ENCODE measurements at places on chromosomes 6 and 20.

DNA sequence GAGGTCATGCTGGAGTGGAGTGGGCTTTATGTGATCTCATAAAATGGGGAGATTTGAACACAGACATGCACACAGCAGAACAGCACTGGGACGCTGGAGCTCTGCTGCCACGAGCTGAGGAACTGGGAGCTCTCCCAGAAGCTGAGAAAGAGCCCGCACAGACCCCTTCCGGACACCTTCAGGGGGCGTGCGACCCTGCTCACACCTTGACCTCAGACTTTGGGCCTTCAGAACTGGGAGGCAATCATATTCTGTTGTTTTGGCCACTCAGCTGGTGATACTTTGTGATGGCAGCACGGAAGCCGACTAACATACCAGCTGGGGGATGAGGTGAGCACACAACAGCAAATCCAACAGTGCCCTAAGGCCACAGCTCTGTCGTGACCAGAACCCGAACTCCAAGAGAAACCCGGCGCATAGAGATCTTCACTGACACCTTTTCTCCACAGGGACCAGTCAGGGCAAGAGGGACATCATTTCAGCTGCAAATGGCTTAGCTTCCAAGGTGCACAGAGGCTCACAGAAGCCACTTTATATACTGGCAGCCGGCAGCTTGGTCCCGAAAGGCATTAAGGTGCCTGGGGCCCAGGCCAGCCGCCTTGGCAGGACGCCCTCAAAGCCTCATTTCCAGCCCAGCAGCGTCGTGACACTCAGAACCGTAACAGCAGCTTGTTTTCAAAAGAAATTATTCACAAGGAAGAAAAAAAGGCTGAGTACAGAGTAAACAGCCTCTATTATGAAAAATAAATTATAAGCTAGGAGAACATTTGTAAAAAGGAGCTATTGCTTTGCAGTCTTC, 89.3 kb downstream of the RNASET2 start:
- DNase-seq = no peak

GRCh38 chr6:105112577-105112976, 67.2 kb downstream of the POPDC3 start:
- DNase-seq = no peak

DNA sequence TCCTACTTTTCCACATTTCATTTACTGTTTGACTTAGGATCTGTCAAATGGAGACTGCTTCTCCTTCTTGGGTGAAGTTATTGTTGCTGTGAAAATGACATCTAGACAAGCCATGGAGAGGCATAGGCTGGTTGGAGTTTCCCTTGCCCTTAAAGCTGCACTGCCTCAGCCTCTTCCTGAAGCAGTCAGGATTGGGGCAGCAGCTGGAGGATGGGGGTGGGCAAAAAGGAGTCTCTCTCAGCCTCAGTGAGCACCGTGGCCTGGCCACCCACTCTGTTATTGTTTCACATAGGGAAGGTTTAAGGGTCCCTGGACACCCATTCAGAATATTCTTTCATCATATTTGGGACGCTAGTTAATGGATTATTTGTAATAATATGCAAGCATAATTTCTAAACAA, 7.7 kb upstream of the ZBTB24 start:
- DNase-seq = no peak

GRCh38 chr6:133431031-133431430, 189.9 kb downstream of the EYA4 start:
- DNase-seq = no peak

GRCh38 chr20:41141153-41141815, 3.9 kb downstream of the PLCG1 start:
- no peak for DNase-seq

- no peak for DNase-seq
Measured at GRCh38 chr20:25402583-25402982, 4.9 kb upstream of the GINS1 start.

GRCh38 chr6:20403766-20404640, 2.3 kb downstream of the E2F3 start:
- DNase-seq = peak; percentile 72

DNA sequence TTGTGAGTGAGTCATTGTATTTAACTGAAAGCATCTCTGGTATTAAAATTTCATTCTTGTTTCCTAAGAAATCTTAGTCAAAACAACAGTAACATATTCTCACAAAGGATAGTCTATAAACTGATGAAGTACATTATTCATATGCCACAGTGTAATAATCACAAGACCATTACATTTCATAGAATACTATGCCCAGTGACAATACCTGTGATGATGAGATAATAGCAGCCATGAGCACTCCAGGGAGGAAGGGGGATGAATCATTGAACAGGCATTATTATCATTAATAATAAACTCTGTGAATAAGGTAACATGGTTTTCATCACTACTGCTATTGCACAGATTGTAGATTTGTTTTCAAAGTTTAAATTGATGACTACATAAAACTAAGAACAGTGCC, 667.9 kb downstream of the EPM2A start:
- DNase-seq = no peak

- no peak for DNase-seq
Measured at GRCh38 chr6:100657678-100658330, 193.1 kb upstream of the SIM1 start.

DNA sequence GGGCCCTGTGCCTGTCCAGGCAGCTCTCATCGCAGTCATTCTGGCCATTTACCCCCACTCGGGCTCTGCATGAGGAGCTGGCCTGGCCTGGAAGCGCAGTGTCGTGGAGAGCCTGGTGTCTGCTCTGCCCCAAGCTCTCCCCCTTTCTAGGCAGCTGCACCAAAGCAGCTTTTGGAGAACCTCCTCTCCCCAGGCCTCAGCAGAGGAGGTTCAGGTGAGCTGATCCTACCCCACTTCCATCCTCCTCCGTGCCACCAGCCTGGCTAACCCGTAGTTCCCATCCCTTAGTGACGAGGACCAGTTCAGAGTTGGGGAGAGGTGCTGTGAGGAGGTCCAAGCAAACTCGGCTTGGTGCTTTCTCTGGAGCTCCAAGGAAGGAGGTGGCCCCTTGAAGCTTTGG, 30.5 kb upstream of the PHACTR3 start:
- no peak for DNase-seq

DNA sequence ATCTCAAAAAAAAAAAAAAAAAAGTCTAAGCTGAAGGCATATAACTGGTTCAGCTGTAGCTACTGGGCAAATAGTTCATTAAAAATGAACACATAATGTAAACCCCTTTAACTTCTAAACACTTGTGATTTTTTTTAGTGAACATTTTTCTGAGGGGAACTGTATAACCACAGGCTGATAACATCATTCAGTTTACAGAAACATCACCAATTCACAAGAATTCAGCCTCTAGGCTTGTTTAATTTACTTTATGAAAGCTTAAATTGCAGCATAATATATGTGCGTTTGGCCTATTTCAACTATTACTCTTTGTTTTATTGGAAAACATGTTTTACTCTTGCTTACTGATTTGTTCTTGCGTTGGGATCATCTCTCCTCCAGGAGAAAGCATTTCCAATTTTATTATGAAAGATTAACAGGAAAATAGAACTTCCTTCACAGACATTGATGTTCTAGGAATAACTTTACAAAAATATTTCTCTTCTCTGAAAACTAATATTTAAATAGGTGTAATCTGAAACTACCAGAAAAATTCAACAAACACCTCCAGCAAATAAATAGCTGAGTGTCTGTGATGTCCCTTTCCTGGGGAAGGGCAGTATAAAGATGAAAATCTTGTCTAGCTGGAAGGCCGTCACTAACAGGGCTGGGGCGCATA, 284.5 kb downstream of the UST start:
- no peak for DNase-seq

DNA sequence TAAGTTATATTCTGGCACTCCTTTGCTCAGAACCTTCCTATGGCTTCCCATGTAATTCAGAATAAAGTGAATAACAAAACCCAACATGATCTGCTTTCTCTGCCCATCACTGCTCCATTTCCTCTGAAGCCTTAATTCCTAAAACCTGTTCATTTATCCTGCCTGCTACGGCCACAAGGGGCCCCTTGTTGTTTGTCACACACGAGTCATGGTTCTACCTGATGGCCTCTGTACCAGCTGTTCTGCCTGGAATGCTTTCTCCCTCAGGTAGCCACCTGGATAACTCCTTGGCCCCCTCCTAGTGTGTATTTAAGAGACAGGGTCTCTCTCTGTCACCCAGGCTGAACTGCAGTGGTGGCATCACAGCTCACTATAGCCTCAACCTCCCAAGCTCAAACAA, 26.8 kb downstream of the ERGIC3 start:
- no peak for DNase-seq

DNA sequence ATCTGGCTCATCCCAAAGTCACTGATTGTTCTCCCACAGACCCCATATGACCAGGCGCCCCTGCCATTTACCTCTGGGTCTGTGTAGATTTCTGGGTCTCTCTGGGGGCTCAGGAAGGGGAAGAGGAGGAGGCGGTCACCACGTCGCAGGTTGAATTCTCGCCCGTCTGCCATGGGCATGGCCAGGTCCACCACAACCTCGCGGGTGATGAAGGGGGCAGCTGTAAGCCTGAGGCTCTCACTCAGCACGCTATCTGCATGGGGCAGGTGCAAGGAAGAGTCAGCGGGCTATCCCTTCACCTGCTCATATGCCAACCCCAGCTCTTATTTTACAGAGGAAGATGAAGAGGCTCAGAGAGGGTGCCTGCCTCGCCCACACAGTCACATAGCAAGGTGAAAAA, 30.5 kb upstream of the KCNB1 start:
- no peak for DNase-seq

- DNase-seq = no peak
Measured at GRCh38 chr6:373031-373430, 18.5 kb upstream of the IRF4 start.

GRCh38 chr6:163120223-163120622, 294.3 kb upstream of the QKI start:
- no peak for DNase-seq

GRCh38 chr6:28980852-28981430, 24.2 kb downstream of the ZNF311 start:
- peak; percentile 67 for DNase-seq

GRCh38 chr6:116405138-116405537, 34.4 kb downstream of the DSE start:
- no peak for DNase-seq

- no peak for DNase-seq
Measured at GRCh38 chr6:32638532-32639219, 1.5 kb downstream of the HLA-DQA1 start.
